Cardiac fibroblast (primary cell): ENCODE measurements at places on chromosomes 13 and 19.
A peak's percentile ranks its signal among the peaks of the same experiment; 100 is the strongest.

DNA sequence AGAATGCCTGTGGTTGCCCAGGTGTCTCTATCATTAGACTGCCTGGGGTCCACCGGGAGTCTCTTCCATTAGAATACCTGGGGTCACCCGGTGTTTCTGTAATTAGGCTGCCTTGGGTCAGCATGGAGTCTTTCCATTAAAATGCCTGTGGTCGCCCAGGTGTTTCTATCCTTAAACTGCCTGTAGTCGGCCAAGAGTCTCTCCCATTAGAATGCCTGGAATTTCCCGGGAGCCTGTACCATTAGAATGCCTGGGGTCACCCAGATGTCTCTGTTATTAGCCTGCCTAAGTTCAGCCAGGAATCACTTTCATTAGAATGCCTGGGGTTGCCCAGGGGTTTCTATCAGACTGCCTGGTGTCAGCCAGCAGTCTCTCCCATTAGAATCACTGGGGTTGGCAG is 1492.8 kb downstream of the UQCRFS1 start:
- no peak for DNase-seq

GRCh38 chr13:27270594-27271520 is at the start of gene RASL11A:
Gene RASL11A, plus strand, starts transcription at chr13:27270830. Its CDS starts 115 bp downstream, at chr13:27270945.
- DNase-seq, result peak; percentile 93

DNA sequence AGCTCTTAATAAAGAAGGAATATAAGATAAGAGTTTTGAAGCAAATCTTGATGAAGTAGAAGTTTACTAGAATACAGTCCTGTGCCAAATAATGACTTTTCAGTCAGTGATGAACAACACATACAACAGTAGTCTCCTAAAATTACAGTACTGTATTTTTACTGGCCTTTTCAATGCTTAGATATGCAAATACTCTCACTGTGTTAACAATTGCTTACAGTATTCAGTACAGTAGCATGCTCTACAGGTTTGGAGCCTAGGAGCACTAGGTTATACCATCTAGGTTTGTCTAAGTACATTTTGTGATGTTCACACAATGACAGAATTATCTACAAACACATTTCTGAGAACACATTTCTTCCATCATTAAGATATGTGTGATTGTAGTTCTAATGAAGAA is 316.7 kb upstream of the KLHL1 start:
- DNase-seq, result no peak

- no peak for DNase-seq
These were observed 744 bp upstream of the ZNF584 start for GRCh38 chr19:58407658-58408151.

DNA sequence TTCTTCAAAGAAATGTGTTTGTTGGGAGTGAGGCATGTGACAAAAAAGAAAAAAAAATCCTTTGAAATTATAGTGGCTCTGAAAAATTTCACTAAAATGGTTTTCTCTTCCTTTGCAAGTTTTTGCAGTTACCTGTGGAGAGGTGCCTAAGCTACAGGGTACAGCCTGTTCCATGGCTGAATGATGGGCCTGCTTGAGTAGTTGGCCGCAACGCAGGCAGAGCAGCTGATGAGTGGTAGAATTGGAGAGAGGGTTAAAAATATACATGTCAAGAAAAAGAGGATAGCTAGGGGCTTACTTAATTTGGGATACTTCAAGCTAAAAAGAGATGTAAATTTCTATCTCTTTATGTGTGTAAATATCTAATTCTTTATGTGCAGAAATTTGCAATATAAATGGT is 629.1 kb upstream of the SLC10A2 start:
- DNase-seq, result no peak

DNA sequence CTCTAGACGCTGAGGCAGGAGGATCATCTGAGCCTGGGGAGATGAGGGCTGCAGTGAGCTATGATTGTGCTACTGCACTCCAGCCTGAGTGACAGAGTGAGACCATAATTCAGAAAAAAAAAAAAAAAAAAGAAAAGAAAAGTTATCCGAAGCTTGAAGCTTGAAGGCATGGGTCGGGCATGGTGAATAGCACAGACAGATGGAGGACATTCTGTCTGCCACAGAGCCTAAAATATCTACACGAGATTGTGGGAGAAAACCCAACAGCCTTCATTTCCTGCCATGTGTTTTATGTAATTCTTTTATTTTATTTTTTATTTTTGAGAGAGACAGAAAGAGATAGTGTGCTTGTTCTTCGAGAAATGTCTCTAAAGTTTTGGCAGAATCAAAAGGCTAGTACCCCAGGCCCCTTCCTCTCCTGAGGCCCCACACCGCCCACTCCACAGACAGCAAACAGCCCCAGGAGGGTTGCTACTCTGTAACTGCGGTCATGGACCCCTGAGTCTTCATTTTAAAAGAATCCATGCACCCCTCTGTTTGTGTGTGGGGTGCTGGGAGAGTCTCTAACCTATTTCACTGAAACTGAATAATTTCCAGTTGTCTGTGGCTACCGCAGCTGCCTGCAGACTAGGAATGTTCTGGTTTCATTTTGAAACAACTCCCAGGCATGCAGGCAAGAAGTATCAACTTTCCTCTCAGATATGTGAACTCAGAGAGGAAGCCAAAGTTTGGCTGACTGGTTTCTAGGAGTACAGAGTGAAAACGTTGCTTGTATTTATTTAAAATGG is 38.4 kb upstream of the RCBTB2 start:
- DNase-seq, result peak; percentile 70

DNA sequence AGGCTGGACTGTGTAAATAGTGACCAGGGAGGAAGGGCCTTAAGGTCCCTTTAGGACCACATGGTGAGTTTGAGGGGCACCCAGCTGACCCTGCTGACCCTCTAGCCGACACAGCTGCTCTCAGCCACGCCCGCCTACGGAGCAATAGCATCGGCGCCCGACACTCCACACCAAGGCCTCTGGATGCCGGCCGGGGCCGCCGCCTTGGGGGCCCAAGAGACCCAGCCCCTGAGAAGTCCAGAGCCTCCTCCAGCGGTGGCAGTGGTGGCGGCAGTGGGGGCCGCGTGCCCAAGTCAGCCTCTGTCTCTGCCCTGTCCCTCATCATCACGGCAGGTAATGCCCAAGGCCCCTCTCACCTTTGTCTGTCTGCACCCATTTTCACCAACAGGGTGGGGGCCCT is 8.6 kb upstream of the PIK3R2 start:
- DNase-seq, result no peak

DNA sequence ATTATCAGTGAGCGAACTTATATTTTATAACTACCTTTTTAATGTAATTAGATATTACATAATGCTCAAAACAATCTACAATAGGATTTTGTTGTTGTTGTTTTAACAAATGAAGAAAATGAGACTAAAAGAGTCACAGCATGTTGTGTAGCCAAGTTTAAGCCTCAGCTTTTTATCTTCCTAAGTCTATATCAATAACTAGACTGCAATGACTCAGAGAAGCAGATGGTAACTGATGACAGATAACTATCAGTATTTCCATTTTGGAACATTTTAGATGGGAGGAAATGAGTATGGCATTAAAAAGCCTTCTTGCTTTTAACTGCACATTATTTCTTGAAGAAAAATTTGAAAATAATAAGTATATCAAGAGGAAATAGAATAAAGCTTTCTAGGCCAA is 825.2 kb downstream of the SLITRK1 start:
- no peak for DNase-seq

DNA sequence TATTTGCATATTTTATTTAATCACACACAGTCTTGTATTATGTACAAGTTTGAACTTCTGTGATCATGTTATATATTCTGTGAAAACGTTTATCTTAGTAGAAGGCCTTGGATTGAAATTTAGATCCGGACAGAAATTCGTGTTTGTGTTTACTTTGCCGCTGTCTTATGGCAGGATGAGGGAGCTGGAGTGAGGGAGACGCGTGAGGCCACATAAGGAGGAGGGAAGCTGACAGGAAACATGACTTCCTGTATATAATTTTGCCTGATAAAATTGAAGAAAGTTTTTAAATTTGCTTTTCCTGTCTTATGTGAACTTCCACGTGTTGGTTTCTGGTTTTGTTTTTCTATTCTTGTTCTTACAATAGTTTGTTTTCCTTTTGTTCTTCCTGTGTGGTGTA is 200.2 kb downstream of the MTUS2 start:
- DNase-seq, result no peak

- no peak for DNase-seq
These were observed 9.5 kb upstream of the CSNK1G2 start for GRCh38 chr19:1931445-1931844.

GRCh38 chr19:29711584-29712132 is 3.4 kb downstream of the C19orf12 start:
- no peak for DNase-seq

DNA sequence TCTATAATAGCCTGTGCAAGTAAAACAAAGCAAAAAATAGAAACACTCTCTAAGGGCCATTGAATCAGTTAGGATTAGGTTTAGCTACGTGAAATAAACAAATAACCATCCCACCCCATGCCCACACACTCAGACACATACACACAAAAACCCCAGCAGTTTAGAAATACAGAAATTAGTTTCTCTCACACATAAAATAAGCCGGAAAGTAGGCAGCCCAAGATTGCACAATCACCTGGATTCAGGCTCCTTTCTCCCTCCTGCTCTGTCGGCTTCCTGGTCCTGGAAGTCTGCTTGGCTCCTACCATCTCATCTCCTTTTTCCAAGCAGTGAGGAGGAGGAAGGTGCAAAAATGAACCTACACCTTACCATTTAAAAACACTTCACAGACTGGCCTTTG is 22.6 kb upstream of the USP12 start:
- peak; percentile 27 for DNase-seq

- DNase-seq, result no peak
These were observed 43.7 kb downstream of the ZNF557 start for GRCh38 chr19:7113233-7113632.

GRCh38 chr13:50914176-50914700 is 4.6 kb downstream of the RNASEH2B start:
- no peak for DNase-seq

DNA sequence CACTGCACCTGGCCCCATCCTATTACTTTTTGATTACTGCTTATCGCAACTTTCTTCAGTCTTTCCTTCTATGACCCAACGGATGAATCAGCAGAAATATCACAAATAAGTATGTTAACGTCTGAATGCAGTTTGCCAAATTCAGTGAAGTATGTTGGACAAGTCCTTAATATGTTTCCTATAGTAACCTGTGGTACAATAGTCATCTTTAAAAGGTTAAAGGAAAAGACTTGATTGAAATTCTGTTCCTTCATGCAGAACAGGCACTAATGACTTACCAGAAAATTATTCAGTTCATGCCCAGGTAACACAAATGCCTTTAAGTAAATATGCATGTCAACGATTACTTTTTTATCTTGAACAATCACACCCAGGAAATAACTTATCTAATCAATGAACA is 242.6 kb downstream of the KCTD12 start:
- DNase-seq, result no peak

- DNase-seq, result no peak
These were observed 15.9 kb upstream of the RNF17 start for GRCh38 chr13:24748061-24748400.

DNA sequence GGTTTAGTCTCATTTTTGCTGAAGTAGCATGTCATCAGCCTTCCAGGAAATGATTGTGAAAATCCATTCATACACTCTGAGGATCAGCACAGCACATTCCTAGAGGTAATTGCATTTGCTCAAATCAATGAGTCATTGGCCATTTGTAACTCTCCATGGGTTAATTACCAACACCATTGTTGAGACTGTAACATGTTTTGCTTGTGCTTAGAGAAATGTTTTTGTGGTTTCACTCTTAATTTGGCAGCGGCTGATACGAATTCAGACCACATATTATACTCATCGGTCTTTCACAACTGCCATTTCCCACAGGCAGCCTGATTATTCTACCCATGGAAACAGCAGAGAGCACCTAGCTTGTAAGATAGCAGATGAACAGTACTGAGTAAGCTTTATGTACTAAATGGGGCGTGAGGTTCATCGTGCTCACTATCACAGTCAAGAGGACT is 110.3 kb downstream of the NHLRC3 start:
- DNase-seq, result peak; percentile 74

DNA sequence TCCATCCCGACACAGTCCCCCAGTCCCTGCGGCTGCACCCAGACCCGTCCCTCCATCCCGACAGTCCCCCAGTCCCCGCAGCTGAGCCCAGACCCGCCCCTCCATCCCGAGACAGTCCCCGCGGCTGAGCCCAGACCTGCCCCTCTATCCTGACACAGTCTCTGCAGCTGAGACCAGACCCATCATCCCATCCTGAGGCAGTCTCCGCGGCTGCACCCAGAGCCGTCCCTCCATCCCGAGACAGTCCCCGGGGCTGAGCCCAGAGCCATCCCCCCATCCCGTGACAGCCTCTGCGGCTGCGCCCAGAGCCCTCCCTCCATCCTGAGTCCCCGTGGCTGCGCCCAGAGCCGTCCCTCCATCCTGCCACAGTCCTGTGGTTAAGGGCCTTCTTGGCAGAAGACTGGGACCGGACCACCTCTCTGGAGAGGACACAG is 28.8 kb upstream of the TMEM255B start:
- no peak for DNase-seq

GRCh38 chr13:77529501-77529840 is 6.0 kb upstream of the SCEL start:
- DNase-seq, result no peak

GRCh38 chr19:19816679-19817078 is 4.9 kb downstream of the ZNF506 start:
- no peak for DNase-seq

GRCh38 chr19:36115453-36116343 is at the start of gene TBCB:
Gene TBCB, plus strand, starts transcription at chr19:36115468. Its CDS starts 93 bp downstream, at chr19:36115561.
- peak; percentile 46 for DNase-seq

DNA sequence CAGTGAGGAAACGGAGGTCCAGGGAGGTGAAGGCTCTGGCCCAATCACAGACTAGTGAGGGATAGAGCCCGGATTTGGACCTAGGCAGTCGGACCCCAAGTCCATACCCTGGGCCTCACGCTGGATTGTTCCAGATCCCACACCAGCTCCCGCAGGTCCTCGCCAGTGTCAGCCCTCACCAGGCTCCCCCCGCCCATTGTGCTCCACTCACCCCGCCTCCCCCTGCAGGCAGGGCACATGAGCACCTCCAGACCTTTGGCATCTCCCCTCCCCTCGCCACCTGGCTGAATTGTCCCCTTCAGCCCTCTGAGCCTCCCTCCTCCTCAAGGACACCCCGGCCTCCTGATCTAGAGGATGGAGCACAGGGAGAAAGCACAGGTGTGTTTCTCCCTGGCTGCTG is 152.4 kb downstream of the KATNAL1 start:
- no peak for DNase-seq

- DNase-seq, result peak; percentile 82
These were observed 19.7 kb downstream of the MED26 start for GRCh38 chr19:16608290-16608739.

DNA sequence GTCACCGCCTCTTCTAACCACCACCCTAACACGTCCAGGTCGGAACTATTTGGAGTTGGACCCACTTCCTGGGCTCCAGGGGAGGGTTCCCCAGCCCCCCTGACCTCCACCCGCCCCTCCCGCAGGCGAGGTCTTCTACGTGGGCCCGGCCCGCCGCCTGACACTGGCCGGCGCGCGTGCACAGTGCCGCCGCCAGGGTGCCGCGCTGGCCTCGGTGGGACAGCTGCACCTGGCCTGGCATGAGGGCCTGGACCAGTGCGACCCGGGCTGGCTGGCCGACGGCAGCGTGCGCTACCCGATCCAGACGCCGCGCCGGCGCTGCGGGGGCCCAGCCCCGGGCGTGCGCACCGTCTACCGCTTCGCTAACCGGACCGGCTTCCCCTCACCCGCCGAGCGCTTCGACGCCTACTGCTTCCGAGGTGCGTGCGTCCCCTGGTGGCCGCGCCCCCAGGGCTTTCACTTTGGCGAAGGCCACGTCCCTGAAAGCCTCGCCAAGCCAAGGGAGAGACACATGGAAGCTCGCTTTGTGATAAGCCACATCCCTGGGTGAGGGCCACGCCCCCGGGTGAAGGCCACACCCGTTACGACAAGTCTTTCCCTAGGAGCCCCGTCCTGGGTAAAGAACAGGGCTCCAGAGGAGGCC is 13.2 kb downstream of the NCAN start:
- peak; percentile 55 for DNase-seq
